Amygdala (tissue), 56 donors: ENCODE measurements at places on chromosomes 4 and X.

DNA sequence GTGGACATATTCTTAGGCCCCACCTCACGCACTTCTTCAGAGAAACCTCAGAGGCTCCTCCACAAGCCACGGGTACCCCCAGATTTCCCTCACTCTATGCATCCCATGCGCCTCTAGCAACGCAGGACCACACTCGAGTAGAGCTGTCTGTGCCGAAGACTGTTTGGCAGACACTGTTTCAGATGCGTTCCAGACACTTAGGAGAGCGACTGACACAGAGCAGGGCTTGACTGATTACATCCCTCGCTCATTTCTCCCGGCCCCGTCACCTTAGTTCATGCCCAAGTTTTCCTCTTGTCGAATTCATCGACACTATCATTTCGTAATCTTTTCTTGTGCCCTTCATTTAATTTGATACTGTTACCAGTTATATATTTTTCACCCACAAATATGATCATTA is 15.0 kb downstream of the SORBS2 start:
- DNase-seq: no peak

DNA sequence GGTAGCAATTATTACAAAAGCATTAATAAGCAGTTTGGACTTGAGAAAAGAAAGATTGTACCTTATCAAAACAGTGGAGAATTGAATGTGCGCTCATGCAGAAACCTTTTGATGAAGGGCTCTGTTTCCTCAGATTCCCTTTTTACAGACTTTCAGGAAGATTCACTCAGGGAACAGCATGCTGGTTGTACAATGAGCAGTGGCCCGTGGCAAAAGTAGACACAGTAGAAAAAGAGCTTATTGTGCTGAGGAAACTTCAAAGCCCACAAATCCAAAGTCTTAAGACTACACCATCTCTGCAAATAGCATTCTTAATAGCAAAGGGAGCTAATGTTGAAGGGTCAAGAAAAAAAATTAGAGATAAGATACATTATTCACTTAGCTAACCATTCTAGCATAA is 858.9 kb downstream of the PDHA2 start:
- DNase-seq: no peak

- DNase-seq: no peak
Observed at GRCh38 chr4:121108557-121108956, 36.2 kb upstream of the NDNF start.

DNA sequence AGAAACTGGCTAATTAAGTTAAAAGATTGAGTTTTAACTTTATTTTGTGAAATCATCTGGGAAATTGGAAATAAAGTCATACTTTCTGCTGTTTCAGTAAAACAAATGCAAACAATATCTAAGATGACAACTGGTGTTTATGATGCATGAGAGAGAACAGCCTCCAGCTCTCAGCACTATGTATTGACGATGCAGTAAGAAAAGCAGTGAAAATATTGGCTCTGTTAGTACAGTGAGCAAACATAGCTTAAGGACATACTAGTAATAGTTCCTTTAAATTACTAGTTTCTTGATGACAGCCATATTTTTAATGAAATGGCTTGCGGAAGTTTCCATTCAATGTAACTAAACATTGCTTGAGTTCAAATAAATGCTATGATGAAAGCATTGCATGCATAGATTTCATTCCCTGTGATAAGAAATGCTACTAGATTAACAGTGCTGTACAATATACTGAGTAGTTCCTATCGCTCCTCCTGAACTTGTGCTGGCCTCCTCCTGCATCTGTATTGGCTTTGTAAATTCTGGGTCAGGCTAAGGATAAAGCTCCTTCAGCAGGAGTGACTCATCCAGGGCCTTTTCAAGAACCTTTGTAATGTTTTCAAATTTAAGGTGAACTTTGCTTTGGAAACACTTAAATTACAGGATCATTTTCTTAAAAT is 11.6 kb downstream of the ARHGAP24 start:
- DNase-seq: no peak

- DNase-seq: no peak
Observed at GRCh38 chr4:164501074-164501473, 252.9 kb upstream of the SMIM31 start.

DNA sequence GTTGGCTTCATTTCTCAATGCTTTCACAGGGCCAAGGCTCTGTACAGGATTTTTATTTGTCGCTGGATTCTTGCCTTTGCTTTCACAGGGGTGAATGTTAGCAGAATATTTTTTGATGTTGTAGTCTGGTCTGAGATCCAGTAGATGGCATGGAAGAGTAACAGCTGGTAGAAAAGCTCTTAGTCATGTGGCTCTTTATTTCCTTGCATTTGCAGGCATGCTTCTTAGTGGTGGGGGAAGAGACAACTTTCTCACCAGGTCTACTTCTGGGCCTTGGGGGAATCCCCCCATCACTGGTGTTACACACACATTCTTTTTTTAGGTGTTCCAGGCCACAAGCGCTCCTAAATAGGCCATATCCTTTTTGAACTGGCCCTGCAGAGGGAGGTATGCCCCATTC is 58.2 kb upstream of the DKK2 start:
- no peak for DNase-seq

GRCh38 chrX:71622032-71622575 is 3.8 kb upstream of the CXCR3 start:
- no peak for DNase-seq

DNA sequence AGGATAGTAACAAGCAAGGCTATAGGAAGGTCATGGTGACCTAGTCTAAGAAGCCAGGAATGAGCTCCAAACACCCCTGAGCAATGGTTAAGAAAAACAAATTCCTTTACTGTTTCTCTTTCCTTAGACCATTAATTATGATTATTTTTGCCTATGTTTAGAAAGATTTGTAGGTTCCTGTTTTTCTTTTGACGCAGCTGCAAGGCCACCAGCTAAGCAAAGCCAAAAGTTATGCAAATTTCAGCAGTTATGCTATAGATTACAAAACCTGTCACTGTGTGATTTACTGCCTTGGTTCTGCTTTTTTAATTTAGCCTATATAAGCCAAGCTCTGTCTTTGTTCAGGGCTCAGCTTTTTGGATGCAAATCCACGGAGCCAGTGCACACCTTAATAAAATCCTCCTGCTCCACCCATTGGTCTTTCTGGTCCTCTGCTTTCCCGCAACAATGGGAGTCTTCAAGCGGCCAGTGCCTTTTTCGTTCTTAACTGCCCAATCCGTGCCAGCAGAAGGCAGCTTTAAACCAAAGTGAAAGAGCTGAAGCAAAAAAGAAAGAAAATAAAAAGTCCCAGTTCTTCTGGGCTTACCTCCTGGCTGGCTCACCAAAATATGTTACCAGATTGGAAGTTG is 1.4 kb upstream of the CEP135 start:
- DNase-seq: no peak

DNA sequence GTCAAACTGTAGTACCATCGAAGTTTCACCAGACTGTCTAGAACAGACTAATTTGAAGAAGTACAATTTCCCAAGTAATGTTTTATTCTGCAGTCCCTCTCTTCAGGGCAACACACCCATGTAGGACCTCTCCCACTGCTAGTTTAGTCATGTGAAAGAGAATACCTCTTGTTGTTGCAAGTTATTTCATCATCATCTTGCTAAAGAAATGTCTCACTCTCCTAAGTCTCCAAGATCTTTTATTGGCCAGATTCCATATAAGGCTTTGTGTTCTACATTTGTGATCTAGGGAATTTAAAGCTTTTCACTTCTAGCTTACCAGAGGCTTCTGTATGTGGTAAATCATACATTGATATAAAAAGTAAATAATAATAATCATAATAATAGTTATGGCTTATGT is 745.3 kb upstream of the MAGEB2 start:
- no peak for DNase-seq

- DNase-seq: no peak
Observed at GRCh38 chr4:11152684-11153083, 276.0 kb downstream of the HS3ST1 start.

DNA sequence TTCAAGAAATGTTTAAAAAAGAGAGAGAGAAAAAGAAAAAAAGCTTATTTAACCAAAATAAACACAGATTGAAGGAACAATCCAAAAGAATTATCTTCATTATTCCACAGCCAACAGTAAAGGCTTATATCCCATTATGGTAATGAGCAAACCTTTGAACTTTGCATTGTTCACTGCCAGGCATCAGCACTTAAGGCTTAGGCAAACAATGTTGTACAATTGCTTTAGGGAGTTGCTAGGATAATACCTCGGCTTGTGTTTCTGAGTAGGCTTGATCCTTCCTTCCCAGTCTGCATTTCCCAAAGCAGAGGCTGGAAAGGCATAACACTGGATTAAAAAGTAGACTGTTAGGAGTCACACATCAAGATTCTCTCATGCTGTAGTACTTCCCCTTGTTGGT is 352.7 kb upstream of the IGFBP7 start:
- no peak for DNase-seq

- DNase-seq: no peak
Observed at GRCh38 chr4:38619316-38619715, 44.7 kb upstream of the KLF3 start.

GRCh38 chr4:77141964-77142645 is 14.9 kb upstream of the CCNG2 start:
- DNase-seq: no peak

- DNase-seq: no peak
Observed at GRCh38 chr4:8016527-8016926, 76.9 kb upstream of the AFAP1 start.

DNA sequence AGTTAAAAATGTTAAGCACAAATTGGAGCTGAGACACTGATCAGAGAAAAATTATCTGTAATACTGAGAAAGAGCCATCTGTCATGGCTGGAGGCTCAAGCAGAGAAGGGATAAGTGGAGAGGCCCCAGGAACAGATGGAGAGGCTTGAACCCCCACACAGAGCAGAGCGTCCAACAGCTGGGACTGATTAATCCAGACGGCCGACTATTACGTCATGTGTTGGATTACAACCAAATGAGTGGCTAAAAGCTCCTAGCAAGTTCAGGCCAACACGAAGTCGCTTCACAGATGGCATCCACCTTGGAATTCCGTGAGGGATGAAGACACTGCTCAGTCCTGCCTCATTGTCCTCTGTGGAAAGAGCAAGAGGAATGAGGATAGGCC is 57.7 kb upstream of the ATXN3L start:
- DNase-seq: no peak

- no peak for DNase-seq
Observed at GRCh38 chrX:123753656-123754350, 21.0 kb upstream of the THOC2 start.

GRCh38 chrX:37829721-37830120 is 17.6 kb downstream of the DYNLT3 start:
- DNase-seq: no peak
